Activated T-helper 1 cell treated with anti-CD3 and anti-CD28 coated beads, Interleukin-2, amount 50 U/mL, for 16 hours (primary cell): ENCODE measurements at places on chromosomes 16 and 17.

DNA sequence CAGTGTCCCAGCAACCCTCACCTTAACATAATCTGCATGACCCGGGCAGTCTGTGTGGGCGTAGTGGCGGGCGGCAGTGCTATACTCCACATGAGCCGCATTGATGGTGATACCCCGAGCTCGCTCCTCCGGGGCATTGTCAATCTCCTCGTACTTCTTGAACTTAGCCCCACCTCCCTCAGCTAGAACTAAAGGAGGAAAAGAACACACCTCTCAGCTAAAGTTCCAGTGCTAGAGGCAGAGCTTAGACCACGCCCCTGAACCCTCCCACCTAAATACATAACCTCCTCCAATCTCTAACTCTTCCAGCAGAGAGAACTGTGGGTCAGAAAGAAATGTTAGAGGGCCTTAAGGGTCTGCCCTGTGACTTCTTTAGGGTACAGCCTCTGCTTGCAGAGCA, 855 bp downstream of the TUFM start:
- no peak for DNase-seq

- no peak for DNase-seq
These were observed 20.2 kb upstream of the SLC38A10 start for GRCh38 chr17:81315129-81315884.

DNA sequence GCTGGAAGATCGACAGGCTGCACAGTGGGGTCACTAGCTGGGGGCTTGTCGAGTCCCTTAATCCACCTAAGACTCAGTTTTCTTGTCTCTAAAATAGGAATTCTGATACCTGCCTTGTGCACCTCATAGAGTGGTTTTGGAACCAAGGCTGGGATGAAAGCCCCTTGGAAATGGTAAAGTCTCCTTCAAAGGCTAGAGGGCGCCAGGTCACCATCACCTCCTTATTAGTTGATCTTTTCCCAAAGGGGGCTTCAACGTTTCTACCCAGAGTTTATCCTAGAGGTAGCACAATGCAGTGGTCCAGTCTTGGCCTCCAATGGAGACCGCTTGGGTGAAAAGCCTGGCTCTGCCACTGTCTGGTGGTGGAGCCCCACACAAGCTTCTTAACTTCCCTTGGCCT, 158.2 kb downstream of the AIPL1 start:
- no peak for DNase-seq

GRCh38 chr17:61482467-61482866, 30.2 kb downstream of the TBX4 start:
- no peak for DNase-seq

- DNase-seq = no peak
These were observed 21.5 kb downstream of the IRX5 start for GRCh38 chr16:54952195-54952594.

DNA sequence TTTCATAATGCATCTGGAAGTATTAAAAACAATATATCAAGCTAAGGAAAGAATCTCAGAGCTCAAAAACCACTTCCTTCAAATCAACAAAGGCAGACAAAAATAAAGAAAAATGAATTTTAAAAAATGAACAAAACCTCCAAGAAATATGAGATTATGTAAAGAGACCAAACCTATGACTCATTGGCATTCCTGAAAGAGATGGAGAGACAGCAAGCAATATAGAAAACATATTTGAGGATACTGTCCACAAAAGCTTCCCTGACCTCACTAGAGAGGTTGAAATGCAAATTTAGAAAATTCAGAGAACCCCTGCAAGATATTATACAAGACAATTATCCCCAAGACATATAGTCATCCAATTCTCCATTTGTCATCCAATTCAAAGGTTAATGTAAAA, 311.3 kb upstream of the SOX9 start:
- DNase-seq = no peak

- DNase-seq = no peak
These were observed 254.6 kb downstream of the HS3ST3A1 start for GRCh38 chr17:13346996-13347762.

DNA sequence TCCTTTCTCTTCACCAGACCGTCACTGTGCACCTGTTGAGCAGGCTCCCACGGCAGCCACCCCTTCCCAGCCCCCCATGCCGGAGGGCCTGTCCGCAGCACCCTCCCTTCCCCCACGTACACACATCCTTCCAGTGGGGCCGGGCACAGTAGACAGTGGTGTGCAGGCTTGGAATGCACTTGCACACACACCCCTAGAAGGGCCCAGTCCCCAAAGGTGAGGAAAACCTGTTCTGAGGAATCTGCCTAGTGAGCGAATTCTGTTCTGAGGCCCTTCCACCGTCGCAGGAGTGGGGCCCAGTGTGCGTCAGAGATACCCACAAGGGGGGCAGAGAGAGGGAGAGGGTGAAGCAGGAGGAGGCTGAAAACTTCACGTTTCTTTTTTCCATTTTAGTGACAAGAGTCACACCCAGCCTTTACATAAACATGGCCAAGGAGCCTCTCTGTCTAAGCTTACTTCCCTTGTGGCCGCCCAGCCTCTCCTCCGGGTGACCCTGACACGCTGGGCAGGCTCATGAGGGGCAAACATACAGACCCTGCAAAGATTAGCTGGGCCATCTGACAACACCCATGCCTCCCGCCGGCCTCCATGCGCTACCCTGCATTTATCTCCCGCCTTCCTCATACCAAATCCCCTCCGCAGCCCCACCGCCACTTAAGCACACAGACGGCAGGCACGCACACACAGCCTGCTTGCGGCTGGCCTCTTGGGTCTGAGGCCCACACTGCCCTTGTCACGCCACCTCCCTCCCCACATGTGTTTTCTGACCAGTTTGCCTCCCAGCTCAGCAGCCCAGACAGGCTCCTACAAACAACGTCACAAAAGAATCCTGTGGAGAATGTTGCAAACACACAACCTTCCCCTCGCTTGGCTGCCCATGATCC, 1.8 kb downstream of the ZBTB4 start:
- no peak for DNase-seq
